Stimulated activated CD4-positive, alpha-beta T cell treated with anti-CD3 and anti-CD28 coated beads, Interleukin-4, amount 100 ng/mL, for 48 hours (primary cell): ENCODE measurements at places on chromosomes 13 and 19.

- no peak for DNase-seq
Measured at GRCh38 chr13:50236898-50237318, 221.7 kb downstream of the KCNRG start.

DNA sequence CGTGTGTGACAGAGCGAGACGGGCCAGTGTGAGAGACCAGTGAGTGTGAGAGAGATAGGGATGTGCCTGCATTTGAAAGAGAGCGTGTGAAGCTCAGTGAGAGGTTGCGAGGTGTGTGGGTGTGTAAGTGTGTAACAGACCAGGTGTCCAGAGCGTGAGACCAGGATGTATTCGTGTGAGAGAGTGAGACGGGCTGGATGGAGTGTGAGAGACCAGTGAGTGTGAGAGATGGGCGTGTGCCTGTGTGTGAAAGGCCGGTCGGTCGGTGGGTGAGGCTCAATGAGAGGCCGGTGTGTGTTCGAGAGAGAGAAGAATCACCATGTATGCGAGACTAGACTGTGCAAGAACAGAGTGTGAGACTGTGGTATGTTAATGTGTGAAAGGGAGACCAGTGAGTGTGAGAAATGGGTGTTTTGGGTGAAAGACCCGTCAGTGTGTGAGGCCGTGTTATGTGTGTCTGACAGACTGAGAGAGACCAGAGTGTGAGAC lies 679 bp downstream of the ZNF471 start:
- no peak for DNase-seq

DNA sequence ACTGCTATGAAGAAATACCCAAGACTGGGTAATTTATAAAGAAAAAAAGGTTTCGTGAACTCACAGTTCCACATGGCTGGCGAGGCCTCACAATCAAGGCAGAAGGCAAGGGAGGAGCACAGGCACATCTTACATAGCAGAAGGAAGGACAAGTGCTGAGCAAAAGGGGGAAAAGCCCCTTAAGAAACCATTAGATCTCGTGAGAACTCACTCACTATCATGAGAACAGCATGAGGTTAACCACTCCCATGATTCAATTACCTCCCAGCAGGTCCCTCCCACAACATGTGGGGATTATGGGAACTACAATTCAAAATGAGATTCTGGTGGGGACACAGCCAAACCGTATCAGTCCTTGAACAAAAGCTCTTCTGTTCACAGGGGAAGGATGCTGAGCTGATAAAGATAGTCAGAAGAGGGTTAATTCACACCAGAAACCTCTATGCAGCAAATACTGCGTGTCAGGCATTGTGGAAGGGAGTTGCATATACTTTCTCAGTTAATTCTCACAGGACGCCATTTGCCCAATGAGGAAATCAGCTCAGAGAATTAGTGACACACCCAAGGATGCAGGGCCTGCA lies 246.2 kb downstream of the FOXO1 start:
- DNase-seq = no peak

DNA sequence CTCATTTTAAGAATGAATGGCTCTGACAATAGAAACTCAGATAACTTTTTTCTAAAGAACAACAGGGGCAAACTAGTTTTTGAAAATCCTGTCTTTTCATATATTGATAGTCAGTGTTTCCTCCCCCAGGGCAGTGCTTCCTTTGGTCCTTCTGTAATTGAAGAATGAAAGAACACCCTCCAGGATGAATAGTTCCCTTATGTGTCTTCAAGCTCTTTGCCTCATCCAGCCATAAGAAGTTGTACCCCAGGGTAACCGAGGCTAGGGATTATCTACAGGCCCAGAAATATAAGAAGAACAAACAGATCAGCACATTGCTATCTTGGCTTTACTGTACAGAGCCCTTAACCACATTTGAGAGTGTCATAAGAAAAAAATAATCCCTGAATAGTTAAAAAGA lies 12.1 kb upstream of the ERICH6B start:
- no peak for DNase-seq

GRCh38 chr13:76837801-76838200 lies 48.4 kb downstream of the KCTD12 start:
- no peak for DNase-seq

DNA sequence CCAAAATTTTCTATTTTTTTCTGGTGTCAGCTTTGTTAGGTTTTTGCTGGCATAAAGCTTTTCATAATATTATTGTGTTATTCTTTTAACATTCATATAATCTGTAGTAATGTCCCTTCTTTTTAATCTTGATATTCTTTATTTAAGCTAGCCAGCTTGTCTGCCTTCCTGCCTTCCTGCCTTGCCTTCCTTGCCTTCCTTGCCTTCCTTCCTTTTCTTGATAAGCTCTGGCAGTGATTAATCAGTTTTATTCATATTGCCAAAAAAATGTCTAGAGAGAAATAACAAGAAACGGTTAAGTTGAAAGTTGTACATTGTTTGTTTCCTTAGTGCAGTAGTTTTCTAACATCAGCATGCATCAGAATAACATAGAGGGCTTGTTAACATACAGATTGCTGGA lies 257.5 kb downstream of the MAB21L1 start:
- DNase-seq = no peak

DNA sequence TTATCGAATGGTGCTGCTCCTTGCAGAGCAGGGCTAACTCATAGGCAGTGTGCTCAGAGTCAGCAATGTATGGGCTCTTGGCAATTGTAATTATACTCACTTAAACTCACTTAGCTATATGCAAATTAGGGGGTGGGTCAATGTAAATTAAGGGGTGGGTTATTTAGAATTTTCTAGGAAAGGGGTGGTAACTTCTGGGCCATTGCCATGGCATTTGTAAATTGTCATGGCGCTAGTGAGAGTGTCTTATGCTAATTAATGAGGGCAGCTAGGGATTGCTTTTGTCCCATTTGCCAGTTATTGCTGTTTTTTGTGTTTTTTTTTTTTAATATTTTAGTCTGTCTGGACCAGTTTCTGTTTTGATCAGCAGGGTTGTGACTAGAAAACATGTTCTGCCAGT lies 68.4 kb downstream of the DIAPH3 start:
- DNase-seq = no peak

- DNase-seq = no peak
Measured at GRCh38 chr13:40163066-40164000, 503.1 kb downstream of the FOXO1 start.

DNA sequence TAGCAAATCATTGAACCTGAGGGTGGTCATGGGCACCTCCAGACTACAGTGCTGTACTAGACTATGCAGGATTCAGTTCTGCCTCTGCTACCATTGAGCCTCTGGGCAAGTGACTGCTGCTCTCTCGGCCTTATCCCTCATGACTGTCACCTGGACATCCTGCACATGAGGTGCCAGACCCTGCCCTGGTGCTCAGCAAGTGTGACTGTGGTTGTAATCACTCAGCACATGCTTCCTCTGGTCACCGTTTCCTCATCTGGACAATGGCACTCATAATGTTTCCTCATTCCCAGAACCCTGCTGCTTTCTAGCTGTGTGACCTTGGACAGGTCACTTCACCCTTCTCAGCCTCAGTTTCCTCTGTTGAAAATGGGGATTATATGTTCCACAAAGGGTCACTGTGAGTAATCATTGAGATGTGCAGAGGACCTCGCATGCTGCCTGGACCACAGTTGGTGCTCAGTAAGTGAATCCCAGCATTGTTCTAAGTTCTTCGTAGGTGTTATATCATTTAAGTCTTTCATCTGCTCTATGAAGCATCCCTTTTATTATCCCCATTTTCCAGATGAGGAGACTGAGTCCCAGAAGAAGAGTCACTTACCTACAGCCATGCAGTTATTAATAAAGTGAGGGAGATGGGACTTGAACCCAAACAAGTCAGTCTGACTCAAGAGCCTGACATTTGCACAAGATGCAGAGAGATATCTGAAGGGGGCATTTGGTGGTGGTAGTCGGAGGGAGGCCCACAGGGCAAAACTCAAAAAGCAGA lies 3.2 kb downstream of the SYT3 start:
- no peak for DNase-seq

DNA sequence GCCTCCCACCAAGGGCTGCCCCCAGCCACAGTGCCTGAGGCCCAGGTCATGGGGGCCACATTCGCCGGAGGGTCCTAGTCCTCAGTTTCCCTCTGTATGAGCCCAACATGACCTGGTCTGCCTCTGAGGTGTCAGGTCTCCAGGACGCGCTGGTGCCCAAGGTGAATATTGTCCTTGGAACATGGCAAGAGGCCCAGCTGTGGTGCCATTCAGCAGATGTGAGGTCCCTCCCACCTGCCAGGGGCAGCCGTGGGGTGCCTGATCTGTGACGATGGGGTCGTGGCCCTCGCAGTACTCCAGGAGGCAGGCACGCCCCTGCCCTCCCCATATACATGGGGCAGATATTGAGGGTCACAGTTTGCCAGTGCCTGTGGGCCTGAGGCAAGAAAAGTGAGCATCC lies 151.9 kb downstream of the KDM4B start:
- DNase-seq = no peak

DNA sequence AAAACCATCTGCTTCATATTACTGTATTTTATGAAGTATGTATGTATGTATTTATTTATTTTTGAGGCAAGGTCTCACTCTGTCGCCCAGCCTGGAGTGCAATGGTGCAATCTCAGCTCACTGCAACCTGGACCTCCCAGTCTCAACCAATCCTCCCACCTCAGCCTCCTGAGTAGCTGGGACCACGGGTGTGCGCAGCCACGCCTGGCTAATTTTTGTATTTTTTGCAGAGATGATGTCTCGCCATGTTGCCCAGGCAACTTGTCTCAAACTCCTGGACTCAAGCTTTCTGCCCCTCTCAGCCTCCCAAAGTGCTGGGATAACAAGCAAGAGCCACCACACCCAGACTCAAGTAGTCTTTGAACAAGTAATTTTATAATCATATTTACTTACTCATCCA lies 5.5 kb downstream of the KATNAL1 start:
- DNase-seq = no peak

GRCh38 chr13:22076658-22077057 lies 405.8 kb downstream of the FGF9 start:
- DNase-seq = no peak

DNA sequence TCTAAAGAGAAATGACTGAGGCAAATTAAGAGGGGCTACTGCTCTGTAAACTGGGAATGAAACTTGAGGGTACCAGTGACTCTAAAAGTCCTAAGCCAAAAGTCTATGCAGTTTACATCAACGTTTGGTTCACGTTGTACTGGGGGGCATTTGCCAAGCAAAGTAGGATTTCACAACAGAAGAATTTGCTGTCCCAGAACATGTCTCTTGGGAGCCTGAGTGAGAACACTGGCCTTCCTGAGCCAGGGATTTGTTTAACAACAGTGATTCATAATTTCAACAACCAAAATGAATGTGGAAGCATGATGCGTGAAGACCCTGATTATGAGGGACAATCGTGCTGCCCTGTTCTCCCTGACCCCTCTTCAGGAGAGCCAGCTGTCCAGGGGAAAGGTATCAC lies 178.0 kb downstream of the OXGR1 start:
- DNase-seq = no peak

- no peak for DNase-seq
Measured at GRCh38 chr13:110138700-110139036, 168.3 kb downstream of the COL4A1 start.

- no peak for DNase-seq
Measured at GRCh38 chr19:597406-598315, 8.0 kb downstream of the HCN2 start.

DNA sequence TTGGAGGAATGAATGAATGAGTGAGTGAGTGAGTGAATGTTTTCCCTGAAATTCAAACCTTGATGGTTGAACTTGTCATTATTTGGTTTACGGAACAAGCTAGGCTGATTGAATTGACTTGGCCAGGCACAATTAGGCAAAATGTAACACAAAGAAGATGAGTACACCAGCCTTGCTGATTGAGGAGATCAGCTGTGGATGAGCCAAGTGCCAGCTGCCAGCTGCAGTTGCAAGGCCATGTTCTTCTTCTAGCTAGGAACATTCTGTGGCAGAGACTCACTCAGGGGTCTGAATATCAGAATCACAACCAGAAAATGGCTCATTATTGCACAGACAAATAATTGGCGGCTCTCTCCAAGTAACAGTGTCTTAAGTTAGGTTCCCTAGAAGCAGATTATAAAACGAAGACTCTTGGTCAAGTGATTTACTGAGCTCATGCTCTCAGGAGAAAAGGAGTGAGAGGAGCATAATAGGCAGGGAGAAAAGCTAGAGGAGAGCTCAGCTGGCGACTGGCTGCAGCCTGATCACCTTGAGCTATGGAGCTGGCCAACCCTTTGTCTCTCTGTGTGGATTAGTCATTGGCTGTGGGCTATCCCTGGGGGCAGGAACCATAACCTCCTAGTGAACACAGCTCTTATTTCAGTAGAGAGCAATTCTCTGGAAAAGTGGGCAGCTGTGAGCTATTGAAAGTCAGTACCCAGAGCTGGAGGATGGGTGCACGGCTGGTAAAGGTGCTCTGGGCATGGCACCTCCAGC lies 225.3 kb upstream of the SERP2 start:
- DNase-seq = no peak

- DNase-seq = no peak
Measured at GRCh38 chr13:48496271-48497161, 36.4 kb downstream of the RCBTB2 start.

GRCh38 chr19:55541091-55541490 lies 4.2 kb upstream of the SBK2 start:
- no peak for DNase-seq

- DNase-seq = no peak
Measured at GRCh38 chr13:23460309-23460708, 26.8 kb upstream of the SACS start.

- DNase-seq = no peak
Measured at GRCh38 chr13:97715763-97716162, 237.7 kb upstream of the IPO5 start.

DNA sequence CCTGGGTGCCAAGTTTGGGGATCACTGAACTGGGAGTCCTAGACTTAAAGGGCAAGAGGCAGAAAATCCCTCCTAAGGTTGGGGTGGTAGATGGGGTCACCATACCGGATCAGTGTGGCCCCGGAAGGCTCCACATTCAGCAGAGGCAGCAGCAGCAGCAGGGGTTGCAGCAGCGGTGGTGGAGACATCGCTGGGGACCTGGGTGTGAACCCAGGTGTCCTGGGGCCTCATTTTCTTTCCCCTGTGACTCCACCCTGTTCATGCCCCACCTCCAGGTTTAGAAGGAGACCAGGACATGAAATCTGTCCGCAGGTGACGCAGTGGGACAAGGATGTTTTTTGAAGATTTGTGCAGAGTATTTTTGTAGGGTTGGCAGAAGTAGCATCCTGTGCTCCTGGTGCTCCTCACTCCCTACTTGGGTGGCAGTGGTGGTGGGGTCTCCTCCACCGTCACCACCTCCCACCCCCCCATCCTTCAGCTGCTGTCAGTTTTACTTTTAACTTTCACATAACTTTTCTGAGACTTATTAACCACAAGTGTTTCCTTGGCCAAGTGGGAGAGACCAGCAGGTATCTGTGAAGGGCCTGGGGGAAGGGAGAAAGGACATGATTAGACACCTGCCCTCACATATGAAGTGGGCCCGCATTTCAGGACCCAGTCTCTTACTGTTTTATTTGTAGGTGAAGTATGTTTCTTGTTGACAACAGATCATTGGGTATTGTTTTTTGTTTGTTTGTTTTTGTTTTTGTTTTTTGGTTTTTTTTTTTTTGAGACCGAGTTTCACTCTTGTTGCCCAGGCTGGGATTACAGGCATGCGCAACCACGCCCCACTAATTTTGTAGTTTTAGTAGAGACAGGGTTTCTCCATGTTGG lies at the start of gene NAPSA:
TSS of gene NAPSA (minus strand) at position 206 of the 873 bp plus-strand sequence. CDS start at position 188, 18 bp downstream.
- DNase-seq = no peak

- no peak for DNase-seq
Measured at GRCh38 chr19:50488389-50489194, 11.9 kb upstream of the GARIN5A start.
